ENCODE measurements at places on chromosomes 1 and 21. TPM values are rescaled to one million over a fixed set of nuclear protein-coding genes. Genes with fewer than 3 reads are reported as not detected.

BRINP2 gene
- not detected for total RNA-seq

PTAFR gene
- 0.40 TPM for total RNA-seq

DNA sequence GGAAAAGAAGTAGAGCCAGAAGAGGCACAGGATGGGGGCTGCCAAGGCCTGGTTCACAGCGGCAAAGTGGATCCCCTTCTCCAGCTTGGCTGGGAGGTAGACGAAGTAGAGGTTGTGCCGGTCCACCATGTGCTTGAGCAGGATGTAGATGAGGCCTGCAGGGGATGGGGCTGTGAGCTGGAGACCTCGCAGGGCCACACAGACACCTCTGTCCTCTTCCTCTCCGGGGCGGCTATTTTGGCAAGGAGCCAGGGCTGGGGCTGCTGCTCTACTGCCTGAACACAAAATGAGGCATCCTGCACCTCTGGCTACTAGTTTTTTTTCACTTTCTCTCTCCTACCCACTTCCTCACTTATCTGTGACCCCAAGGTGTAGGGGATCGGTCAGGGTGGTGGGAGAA, 32.3 kb downstream of the TMEM63A start:
- H3K4me1 ChIP-seq: peaks cover 22% of the 10 kb centered on the region
- peaks cover 53% of the 10 kb centered on the region for H3K36me3 ChIP-seq
- H3K27ac ChIP-seq: no peak overlapping the region
- DNase-seq: no peak

DNA sequence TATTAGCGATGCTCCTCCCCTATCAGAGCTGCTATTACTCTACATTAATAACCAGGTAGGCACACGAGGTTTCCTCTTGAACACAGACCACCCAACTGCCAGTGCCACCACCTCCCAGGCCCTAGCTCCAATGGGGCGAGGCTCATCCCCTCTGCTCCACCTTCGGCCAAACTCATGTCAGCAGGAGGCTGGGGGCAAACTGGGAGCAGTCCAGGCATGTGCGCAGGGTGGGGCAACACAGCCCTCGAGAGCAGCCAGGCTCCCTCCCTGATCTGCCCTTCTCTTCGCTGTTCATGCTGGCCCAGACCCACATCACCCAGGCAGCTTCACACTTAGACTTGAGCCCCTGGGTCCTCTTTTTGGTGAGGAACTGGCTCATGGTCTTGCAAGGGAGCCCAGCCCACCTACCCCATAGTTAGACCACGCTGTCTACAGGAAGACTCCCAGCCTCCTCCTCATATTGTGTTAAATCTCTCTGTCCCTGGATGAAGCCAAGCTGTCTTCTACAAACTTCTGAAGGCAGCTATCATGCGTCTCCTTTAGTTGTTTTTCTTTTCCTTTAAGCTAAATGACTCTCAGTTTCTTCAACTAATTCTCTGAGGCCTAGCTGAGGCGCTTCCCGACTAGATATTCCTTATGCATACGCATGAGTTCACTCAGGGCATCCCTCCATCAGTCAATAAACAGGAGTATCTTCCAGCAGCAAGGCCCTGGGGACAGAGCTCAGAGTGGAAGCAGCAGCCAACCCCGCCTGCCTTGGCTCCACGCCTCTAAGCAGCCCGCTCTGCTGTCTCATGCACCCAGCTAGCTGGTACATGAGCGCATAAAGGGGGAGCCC, 12.0 kb downstream of the TMEM9 start:
- H3K36me3 ChIP-seq: peaks cover 11% of the 10 kb centered on the region
- DNase-seq: no peak
- H3K4me3 ChIP-seq: no peak overlapping the region
- H3K27ac ChIP-seq: no peak overlapping the region
- no peaks in the 10 kb centered on the region for H3K4me1 ChIP-seq

GRCh38 chr1:229295745-229296144, 24.8 kb downstream of the RAB4A start:
- no peaks in the 10 kb centered on the region for H3K27me3 ChIP-seq
- DNase-seq: no peak
- H3K4me3 ChIP-seq: no peak overlapping the region
- H3K36me3 ChIP-seq: peaks cover 38% of the 10 kb centered on the region

- H3K27me3 ChIP-seq: no peaks in the 10 kb centered on the region
- H3K4me1 ChIP-seq: no peaks in the 10 kb centered on the region
- H3K36me3 ChIP-seq: no peaks in the 10 kb centered on the region
- DNase-seq: peak; percentile 25
- H3K4me3 ChIP-seq: no peak overlapping the region
These were observed 51.1 kb downstream of the CSMD2 start for GRCh38 chr1:34113887-34114286.

Measured in activated CD4-positive, alpha-beta T cell treated with anti-CD3 and anti-CD28 coated beads, Interleukin-2, amount 10 ng/mL, durations not matched to agents 24 days and 14 days (primary cell).